ENCODE measurements at places on chromosomes 7 and 10.

- no peak for DNase-seq
These were observed 56.5 kb upstream of the EFCAB10 start for GRCh38 chr7:105637755-105638154.

DNA sequence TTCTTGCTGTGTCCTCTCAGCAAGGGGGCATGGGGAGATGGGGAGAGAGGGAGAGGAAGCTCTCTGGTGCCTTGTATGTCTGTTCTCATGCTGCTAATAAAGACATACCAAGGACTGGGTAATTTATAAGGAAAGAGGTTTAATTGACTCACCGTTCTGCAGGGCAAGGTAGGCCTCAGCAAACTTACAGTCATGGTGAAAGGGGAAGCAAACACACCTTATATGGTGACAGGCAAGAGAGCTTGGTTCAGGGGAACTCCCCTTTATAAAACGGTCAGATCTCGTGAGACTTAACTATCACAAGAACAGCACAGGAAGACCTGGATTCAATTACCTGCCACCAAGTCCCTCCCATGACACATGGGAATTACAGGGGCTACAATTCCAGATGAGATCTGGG is 464.7 kb upstream of the CELF2 start:
- no peak for DNase-seq

- DNase-seq, result no peak
These were observed 285.1 kb downstream of the ZEB1 start for GRCh38 chr10:31604096-31604495.

DNA sequence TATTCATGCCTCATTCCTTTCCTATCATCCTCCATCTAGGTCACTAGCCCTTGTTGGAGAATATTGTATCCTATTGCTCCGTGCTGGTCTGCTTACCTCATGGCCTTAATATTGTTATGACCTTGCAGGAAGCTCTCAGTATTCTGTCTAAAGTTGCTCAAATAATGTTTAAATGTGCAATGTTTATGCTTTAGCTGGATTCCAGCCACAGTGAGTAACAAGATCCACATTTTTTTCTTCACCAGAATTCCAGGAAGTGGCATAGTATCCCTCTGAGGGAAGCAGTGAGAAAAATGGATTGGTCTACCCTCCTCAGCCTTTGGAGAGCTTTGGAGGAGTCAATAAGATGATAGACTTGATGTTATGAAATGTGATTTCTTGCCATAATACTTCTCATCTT is 402.6 kb downstream of the NRG3 start:
- no peak for DNase-seq

GRCh38 chr10:80184291-80184690 is 21.0 kb downstream of the ANXA11 start:
- no peak for DNase-seq

DNA sequence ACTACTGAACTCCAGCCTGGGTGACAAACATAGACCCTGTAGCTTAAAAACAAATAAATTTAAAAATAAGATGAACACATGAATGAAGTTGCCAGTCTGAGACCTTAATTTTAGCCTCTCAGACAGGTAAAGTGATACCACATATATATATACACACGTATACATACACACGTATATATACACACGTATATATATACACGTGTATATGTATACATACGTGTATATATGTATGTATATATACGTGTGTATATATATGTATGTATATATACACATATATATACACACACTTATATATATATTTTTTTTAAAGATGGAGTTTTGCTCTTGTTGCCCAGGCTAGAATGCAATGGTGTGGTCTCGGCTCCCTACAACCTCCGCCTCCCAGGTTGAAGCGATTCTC is 62.7 kb downstream of the UBE2H start:
- DNase-seq, result no peak

DNA sequence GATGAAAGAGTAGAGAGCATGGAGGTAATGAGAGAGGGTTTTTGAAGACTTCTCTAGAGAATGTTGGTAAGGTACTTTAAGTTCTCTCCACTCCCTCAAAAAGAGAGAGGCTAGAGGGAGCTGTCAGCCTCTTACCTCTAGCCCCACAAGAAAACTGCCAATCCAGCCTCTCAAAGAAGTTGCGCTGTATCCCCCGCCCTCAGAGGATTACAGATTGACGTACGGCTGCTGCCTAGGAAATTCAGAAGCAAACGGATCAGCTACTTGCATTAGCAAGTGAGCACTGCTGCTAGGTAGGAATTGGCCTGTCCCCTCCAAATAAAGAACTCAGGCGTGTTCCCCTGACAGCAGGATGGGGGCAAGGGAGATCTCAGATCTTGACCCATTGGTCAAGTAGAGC is 34.2 kb downstream of the TYW1B start:
- no peak for DNase-seq

GRCh38 chr10:20108021-20108420 is 291.8 kb downstream of the PLXDC2 start:
- DNase-seq, result no peak

GRCh38 chr10:85262992-85263391 is 934.6 kb downstream of the CCSER2 start:
- no peak for DNase-seq

DNA sequence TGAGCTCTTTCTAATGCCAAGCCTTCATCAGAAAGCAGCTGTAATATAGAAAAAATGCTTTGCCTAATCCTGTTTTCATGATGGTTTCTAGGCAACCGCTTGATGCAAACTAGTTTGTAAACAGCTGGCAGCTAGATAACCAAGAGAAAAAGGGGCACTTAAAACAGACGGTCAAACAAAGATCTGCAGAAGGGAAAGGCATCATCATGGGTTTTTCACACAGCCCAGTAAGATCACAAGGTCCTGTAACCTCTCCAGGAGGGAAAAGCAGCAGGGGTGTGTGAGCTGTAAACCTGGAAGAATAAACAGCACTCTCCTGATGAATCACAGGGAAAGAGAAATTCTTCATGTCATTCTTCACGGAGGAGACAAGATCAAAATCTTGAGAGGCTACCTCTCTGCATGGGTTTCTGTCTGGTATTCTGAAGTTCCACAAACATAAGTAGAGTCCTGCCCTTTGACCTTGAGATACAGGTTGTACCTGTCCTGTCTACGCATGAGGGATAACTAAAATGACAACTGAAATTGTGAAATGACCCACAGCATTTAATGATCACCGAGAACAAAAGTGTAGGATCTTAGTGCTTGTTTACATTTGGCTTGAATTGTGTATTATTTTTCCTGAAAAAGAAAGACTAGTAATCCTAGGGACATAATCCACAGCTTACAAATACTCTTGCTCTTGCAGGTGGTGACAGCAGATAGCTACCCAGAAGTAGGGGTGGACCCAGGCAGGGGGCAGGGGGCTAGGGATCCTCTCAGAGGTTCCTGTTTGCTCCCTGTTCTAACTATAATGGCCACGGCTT is 48.0 kb downstream of the CREB3L2 start:
- no peak for DNase-seq

GRCh38 chr7:81627536-81628287 is 142.1 kb downstream of the HGF start:
- DNase-seq, result no peak

- no peak for DNase-seq
These were observed 120.8 kb upstream of the NANOS1 start for GRCh38 chr10:118908557-118909256.

DNA sequence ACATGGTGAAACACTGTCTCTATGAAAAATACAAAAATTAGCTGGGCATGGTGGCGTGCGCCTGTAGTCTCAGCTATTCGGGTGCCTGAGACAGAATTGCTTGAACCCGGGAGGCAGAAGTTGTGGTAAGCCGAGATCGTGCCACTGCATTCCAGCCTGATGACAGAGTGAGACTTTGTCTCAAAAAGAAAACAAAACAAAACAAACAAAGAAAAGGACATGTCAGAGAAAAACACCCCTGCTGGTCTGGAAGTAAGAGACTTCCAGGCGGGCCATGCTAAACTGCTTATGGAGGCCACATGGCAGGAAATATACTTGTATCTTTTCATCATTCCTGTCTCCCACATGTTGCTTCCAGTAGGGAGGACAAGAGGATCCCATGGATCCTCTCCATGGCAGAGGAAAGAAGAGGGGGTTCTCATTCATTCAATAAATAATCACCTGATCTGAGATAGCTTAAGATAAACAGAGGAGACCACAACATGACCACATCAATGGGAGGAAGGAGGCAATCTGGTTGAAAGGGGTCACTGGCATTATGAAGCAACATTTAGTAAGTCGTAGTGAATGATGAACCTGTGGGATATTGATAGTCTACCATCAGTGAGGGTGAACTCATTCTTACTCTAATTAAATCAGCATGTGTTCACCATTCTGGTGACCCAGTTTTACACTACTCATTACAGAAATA is 60.5 kb upstream of the ZNF138 start:
- no peak for DNase-seq

Data from CD4-positive, CD25-positive, alpha-beta regulatory T cell (primary cell).